Suprapubic skin (tissue), 4 donors: ENCODE measurements at places on chromosomes 1 and 21. TPM values are rescaled to one million over a fixed set of nuclear protein-coding genes. Genes with fewer than 3 reads are reported as not detected.
A peak's percentile ranks its signal among the peaks of the same experiment; 100 is the strongest.

Gene DENND2C
- total RNA-seq, result 57.0 TPM

Gene CD1B
- not detected for total RNA-seq

Gene FBLIM1
- total RNA-seq, result 43.0 TPM

Gene CELA3A
- not detected for total RNA-seq

Gene S100A16
- 344 TPM for total RNA-seq

Gene COL9A2
- total RNA-seq, result 3.3 TPM

- no peaks in the 10 kb centered on the region for H3K4me1 ChIP-seq
- DNase-seq, result no peak
- H3K27ac ChIP-seq, result no peak overlapping the region
Measured at GRCh38 chr1:101181930-101182329, 54.9 kb upstream of the S1PR1 start.

GRCh38 chr1:208551633-208552320 is 307.6 kb upstream of the PLXNA2 start:
- H3K4me3 ChIP-seq, result no peak overlapping the region
- H3K36me3 ChIP-seq, result no peaks in the 10 kb centered on the region
- DNase-seq, result no peak
- no peaks in the 10 kb centered on the region for H3K27me3 ChIP-seq
- no peak overlapping the region for H3K27ac ChIP-seq

- no peak overlapping the region for H3K27ac ChIP-seq
- no peaks in the 10 kb centered on the region for H3K27me3 ChIP-seq
- no peak overlapping the region for H3K4me3 ChIP-seq
- peaks cover 39% of the 10 kb centered on the region for H3K36me3 ChIP-seq
- no peak for DNase-seq
Measured at GRCh38 chr1:29223521-29223920, 7.2 kb downstream of the MECR start.

GRCh38 chr1:210499956-210500355 is 171.3 kb downstream of the HHAT start:
- no peak overlapping the region for H3K27ac ChIP-seq
- no peaks in the 10 kb centered on the region for H3K4me1 ChIP-seq
- H3K36me3 ChIP-seq, result no peaks in the 10 kb centered on the region

DNA sequence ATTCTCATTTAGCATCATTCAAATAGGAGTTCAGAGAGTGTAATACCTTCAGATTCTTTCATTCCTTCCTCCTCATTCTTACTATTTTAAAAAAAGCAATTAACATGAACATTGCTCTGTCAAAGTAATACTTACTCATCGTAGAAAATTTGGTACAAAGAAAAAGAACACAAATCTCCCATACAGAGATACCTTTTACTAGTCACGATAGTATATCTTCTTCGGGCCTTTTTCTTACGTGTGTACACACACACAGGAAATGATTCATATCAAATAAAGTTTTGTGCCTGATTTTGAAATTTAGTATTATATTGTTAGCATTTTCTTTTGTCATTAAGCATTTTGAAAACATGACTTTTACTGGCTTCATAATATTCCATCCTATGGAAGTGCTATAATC is 52.9 kb downstream of the NCF2 start:
- no peak overlapping the region for H3K27ac ChIP-seq
- DNase-seq, result no peak
- H3K4me3 ChIP-seq, result no peak overlapping the region

- no peaks in the 10 kb centered on the region for H3K27me3 ChIP-seq
- no peak overlapping the region for H3K4me3 ChIP-seq
- no peak for DNase-seq
- H3K36me3 ChIP-seq, result peaks cover 13% of the 10 kb centered on the region
- peaks cover 97% of the 10 kb centered on the region for H3K4me1 ChIP-seq
Measured at GRCh38 chr1:9241891-9242290, 7.3 kb downstream of the H6PD start.

- peaks cover 15% of the 10 kb centered on the region for H3K4me1 ChIP-seq
- H3K36me3 ChIP-seq, result no peaks in the 10 kb centered on the region
- DNase-seq, result no peak
- no peak overlapping the region for H3K27ac ChIP-seq
- H3K4me3 ChIP-seq, result no peak overlapping the region
Measured at GRCh38 chr1:215114154-215114933, 31.8 kb downstream of the KCNK2 start.

- no peaks in the 10 kb centered on the region for H3K27me3 ChIP-seq
- H3K27ac ChIP-seq, result no peak overlapping the region
- H3K4me1 ChIP-seq, result peaks cover 14% of the 10 kb centered on the region
- DNase-seq, result no peak
Measured at GRCh38 chr1:77889671-77890070, 1.2 kb downstream of the NEXN start.

DNA sequence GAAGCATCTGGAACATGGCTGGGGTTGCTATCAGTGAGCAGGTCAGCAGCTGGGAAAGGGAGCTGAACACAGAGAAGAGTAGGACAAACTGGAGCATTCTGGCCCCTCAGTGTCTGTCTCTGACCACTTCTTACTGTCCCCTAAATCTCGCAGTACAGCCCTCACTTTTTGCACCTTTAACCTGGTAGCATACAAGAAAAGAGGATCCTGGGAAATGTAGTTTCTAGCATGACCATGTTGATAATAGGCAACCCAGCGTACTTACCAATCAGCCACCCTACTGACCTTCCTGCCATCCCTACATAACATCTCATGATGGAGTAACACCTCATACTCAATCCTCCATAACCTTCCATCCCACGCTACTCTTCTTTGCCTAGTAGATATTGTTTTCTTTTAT is 99.1 kb upstream of the RAVER2 start:
- no peaks in the 10 kb centered on the region for H3K4me1 ChIP-seq
- H3K4me3 ChIP-seq, result no peak overlapping the region
- no peak overlapping the region for H3K27ac ChIP-seq
- H3K27me3 ChIP-seq, result no peaks in the 10 kb centered on the region
- DNase-seq, result no peak

- H3K4me1 ChIP-seq, result no peaks in the 10 kb centered on the region
- no peak for DNase-seq
- H3K27ac ChIP-seq, result no peak overlapping the region
- no peak overlapping the region for H3K4me3 ChIP-seq
- no peaks in the 10 kb centered on the region for H3K27me3 ChIP-seq
- H3K36me3 ChIP-seq, result no peaks in the 10 kb centered on the region
Measured at GRCh38 chr1:99820546-99820945, 29.6 kb upstream of the AGL start.

GRCh38 chr1:19814681-19815503 is at the start of gene RNF186:
Gene RNF186, minus strand, starts transcription at chr1:19815283. Its CDS starts 182 bp downstream, at chr1:19815101.
- peak; percentile 76 for DNase-seq
- H3K36me3 ChIP-seq, result no peaks in the 10 kb centered on the region
- no peak within 1 kb of the TSS for H3K4me3 ChIP-seq
- no peaks in the 10 kb centered on the region for H3K4me1 ChIP-seq
- H3K27me3 ChIP-seq, result no peaks in the 10 kb centered on the region
- no peak within 1 kb of the TSS for H3K27ac ChIP-seq

- peak overlapping the region; percentile 94 for H3K27ac ChIP-seq
- no peaks in the 10 kb centered on the region for H3K27me3 ChIP-seq
- H3K36me3 ChIP-seq, result peaks cover 23% of the 10 kb centered on the region
- peaks cover 82% of the 10 kb centered on the region for H3K4me1 ChIP-seq
Measured at GRCh38 chr1:16153096-16153998, 2.5 kb downstream of the EPHA2 start.

GRCh38 chr1:158932171-158932570 is 819 bp downstream of the PYHIN1 start:
- peak overlapping the region; percentile 12 for H3K4me3 ChIP-seq
- no peaks in the 10 kb centered on the region for H3K27me3 ChIP-seq

DNA sequence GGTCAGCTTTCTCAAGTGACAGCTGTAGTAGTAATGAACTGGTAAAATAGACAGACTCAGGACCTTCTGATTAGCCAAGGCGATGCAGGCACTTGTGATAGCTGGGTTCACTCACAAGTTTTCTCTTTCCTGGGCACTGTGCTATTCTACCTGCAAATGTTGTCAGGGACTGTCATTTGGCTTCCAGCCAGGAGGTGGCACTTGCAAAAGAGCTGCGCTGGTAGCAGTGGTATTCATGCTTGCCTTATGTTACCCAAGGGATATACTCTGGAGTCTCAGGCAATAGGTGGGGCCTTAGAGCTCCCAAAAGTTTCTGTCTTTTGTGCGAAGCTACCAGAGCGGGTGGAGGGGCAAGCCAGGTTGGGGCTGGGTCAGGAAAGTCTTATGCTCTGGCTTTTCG is 23.5 kb downstream of the IFI44 start:
- no peak overlapping the region for H3K27ac ChIP-seq
- no peaks in the 10 kb centered on the region for H3K27me3 ChIP-seq

GRCh38 chr1:22799971-22800370 is 89.3 kb downstream of the EPHB2 start:
- no peak overlapping the region for H3K27ac ChIP-seq
- no peaks in the 10 kb centered on the region for H3K36me3 ChIP-seq
- H3K4me1 ChIP-seq, result peaks cover 13% of the 10 kb centered on the region
- no peak overlapping the region for H3K4me3 ChIP-seq

- no peak overlapping the region for H3K27ac ChIP-seq
- H3K36me3 ChIP-seq, result no peaks in the 10 kb centered on the region
- no peak overlapping the region for H3K4me3 ChIP-seq
Measured at GRCh38 chr1:58907398-58907797, 123.6 kb upstream of the JUN start.

DNA sequence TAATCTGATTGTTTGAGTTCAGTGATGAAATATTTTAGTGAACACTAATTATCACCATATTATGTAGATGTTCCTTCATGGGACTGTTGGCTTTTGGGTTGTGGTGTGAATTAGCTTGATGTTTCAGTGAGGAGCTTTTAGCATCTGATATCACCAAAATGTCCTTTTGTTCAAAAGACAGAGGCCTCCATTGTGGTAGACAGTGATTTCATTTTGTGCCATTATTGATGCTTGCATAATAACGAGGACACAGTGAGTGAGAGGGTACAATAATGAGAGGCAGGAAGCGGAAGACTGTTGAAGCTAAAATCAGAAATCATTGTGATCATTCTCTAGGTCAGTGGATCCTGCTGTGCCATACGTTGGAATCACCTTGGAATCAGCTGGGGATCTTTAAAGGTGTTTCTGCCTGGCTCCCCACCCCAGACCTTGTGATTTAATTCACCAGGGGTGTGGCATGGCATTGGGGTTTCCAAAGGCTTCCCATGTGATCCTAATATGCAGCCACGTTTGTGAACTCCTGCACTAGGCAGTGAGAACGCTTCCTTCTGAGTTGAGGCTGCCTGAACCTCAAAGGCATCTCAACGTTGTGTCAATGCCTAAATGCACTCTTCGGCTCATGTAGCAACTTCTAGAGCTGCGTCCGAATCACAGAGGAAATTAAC is 82.1 kb upstream of the KIF1B start:
- H3K36me3 ChIP-seq, result peaks cover 60% of the 10 kb centered on the region
- no peak overlapping the region for H3K27ac ChIP-seq
- DNase-seq, result no peak
- no peaks in the 10 kb centered on the region for H3K4me1 ChIP-seq
- no peak overlapping the region for H3K4me3 ChIP-seq

GRCh38 chr1:22641247-22641646 is 2.2 kb upstream of the C1QC start:
- H3K36me3 ChIP-seq, result no peaks in the 10 kb centered on the region
- H3K4me1 ChIP-seq, result peaks cover 5% of the 10 kb centered on the region
- peaks cover 31% of the 10 kb centered on the region for H3K27me3 ChIP-seq
- H3K27ac ChIP-seq, result no peak overlapping the region
- no peak for DNase-seq
- H3K4me3 ChIP-seq, result no peak overlapping the region
